ENCODE measurements at places on chromosomes 16 and 17.
A peak's percentile ranks its signal among the peaks of the same experiment; 100 is the strongest.

DNA sequence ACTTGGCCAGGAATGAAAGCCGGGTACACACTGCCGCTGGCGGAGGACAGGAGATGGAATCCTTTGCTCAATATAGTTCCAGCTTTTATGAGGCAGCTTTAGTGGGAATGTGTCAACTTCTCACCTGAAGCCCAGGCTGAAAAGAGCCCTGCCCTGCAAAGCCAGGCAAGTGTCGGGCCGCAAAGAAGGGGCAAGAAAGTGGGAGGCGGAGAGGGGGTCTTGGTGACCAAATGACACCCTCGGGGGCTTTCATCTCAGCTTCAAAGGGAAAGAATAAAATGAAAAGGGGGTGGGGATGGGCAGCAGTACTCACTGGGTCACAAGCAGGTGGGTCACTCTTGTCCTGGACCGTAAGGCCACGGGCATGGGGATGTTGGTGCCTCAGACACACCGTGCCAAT lies 62.9 kb downstream of the C16orf95 start:
- peaks cover 13% of the 10 kb centered on the region for H3K27me3 ChIP-seq
- no peaks in the 10 kb centered on the region for H3K36me3 ChIP-seq
- H3K4me1 ChIP-seq, result no peaks in the 10 kb centered on the region
- no peak for DNase-seq
- no peak overlapping the region for H3K27ac ChIP-seq
- H3K4me3 ChIP-seq, result no peak overlapping the region

DNA sequence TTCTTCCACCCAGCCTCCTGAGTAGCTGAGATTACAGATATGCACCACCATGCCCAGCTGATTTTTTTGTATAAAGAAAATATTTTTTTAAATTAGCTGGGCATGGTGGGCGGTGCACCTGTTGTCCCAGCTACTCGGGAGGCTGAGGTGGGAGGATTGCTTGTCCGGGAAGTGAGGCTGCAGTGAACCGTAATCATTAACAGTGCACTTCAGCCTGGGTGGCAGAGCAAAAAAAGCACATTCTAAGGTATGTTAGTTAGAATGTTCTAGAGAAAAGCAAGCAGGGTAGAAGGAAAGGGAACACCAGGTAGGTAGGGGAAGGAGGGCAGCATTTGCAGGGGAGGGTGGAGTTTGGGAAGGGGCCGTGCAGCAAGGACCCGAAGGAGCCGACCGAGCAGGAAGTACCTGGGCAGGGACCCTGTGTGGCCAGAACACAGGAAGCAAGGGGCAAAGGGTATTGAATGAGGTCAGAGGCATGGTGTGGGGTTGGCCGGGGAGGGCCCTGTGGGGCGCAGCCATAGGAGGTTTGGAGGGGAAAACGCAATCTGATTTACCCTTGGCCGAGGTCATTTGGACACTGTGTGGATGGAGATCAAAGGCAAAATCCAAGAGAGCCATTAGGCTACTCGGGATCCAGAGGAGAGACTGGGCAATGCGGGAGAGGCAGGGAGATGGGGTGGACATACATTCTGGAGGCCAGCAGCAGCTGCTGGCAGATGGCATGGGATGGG lies 2.3 kb downstream of the C17orf99 start:
- no peak overlapping the region for H3K4me3 ChIP-seq
- H3K27me3 ChIP-seq, result no peaks in the 10 kb centered on the region
- DNase-seq, result no peak
- H3K4me1 ChIP-seq, result peaks cover 31% of the 10 kb centered on the region
- H3K36me3 ChIP-seq, result no peaks in the 10 kb centered on the region

GRCh38 chr16:80150978-80151721 lies 389.6 kb upstream of the DYNLRB2 start:
- no peaks in the 10 kb centered on the region for H3K4me1 ChIP-seq
- peak overlapping the region; percentile 17 for H3K27ac ChIP-seq
- H3K4me3 ChIP-seq, result peak overlapping the region; percentile 25
- DNase-seq, result no peak
- H3K27me3 ChIP-seq, result no peaks in the 10 kb centered on the region
- H3K36me3 ChIP-seq, result no peaks in the 10 kb centered on the region

DNA sequence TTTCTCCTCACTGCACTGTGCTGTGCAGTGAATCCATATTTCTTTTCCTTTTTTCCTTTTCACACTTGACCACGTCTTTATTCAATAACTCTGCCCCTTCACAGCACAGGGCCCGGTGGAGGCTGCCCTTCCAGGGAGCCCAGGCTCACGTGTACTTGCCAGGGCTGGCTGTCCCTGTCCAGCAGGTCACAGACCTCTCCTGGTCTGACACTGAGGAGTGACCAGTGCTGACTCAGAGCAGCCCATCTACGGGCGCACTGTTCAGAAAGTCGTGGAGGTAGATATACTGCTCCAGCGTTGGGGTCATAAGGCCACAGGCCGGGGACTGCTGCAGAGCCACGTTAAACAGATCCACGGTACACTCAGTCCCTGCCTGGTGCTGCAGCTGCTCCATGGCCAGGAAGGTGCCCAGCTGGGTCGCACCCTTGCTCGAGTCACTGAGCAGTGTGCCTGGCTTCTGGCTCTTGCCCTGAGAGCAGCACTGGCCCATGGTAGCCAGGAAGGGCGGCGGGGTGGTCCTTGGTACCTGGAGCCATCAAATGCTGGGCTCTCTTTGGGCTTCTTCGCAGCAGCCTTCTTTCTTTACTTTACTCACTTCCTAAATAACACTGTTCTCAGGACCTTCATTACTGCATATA lies 531.7 kb downstream of the CDH13 start:
- no peak overlapping the region for H3K4me3 ChIP-seq
- no peak overlapping the region for H3K27ac ChIP-seq
- H3K36me3 ChIP-seq, result no peaks in the 10 kb centered on the region
- H3K27me3 ChIP-seq, result no peaks in the 10 kb centered on the region

GRCh38 chr17:7834542-7834956 lies 532 bp downstream of the KDM6B start:
- peaks cover 27% of the 10 kb centered on the region for H3K27me3 ChIP-seq
- peaks cover 30% of the 10 kb centered on the region for H3K4me1 ChIP-seq
- H3K4me3 ChIP-seq, result peak overlapping the region; percentile 73
- peak; percentile 81 for DNase-seq

- DNase-seq, result no peak
- H3K4me3 ChIP-seq, result no peak overlapping the region
- H3K27me3 ChIP-seq, result peaks cover 3% of the 10 kb centered on the region
Observed at GRCh38 chr17:21425736-21426135, 49.6 kb downstream of the KCNJ12 start.

DNA sequence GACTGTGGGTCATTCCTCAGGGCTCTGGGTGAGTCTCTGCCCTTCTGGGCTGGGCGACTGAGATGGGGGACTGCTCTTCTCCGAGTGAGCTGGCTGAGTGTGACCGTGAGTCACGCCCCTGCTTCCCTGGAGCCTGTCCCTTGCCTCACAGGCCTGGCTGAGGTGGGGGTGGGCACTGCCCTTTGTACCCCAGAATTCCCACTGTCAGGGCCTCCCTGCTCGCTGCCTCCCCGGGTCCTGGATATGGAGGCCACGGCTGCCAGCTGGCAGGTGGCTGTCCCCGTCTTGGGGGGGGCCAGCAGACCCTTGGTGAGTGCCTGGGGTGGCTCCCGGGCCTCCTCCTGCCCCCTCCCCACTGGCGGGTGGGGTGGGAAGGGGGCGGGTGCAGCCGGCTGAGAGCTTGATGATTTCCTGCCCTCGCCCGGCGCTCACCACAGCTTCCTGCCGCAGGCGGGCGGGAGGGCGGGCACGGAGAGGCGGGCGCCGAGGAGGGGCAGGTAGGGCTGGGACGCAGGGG lies at the start of gene LAT:
TSS of gene LAT (plus strand) at position 434 of the 517 bp plus-strand sequence. CDS start 366 bp downstream, outside the sequence.
- no peak for DNase-seq
- no peak within 1 kb of the TSS for H3K4me3 ChIP-seq
- no peaks in the 10 kb centered on the region for H3K4me1 ChIP-seq
- H3K27me3 ChIP-seq, result no peaks in the 10 kb centered on the region
- H3K27ac ChIP-seq, result no peak within 1 kb of the TSS

- peak overlapping the region; percentile 89 for H3K4me3 ChIP-seq
- peaks cover 7% of the 10 kb centered on the region for H3K4me1 ChIP-seq
- H3K27ac ChIP-seq, result peak overlapping the region; percentile 72
- H3K36me3 ChIP-seq, result peaks cover 60% of the 10 kb centered on the region
- DNase-seq, result no peak
- no peaks in the 10 kb centered on the region for H3K27me3 ChIP-seq
Observed at GRCh38 chr17:40139566-40140058, 725 bp upstream of the CASC3 start.

DNA sequence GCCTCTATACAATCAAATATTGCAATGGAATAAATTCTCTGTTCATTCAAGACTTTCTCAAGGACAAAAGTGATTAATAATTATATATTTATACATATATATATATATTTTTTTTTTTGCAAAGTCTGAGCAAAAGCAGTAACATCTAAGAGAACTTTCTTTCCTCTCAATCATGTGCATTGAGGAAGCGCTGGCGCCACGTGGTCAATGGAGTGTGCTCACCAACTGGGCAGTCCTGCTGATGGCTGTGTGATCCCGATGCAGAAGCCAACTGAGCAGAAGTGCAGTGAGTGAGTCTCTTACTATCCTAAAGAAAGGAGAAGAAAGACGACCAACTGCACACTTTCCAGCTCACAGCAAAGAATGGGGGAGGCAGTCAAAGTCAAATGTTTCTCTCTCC lies 37.2 kb upstream of the ULK2 start:
- no peak overlapping the region for H3K27ac ChIP-seq
- no peaks in the 10 kb centered on the region for H3K27me3 ChIP-seq
- no peaks in the 10 kb centered on the region for H3K4me1 ChIP-seq
- peaks cover 33% of the 10 kb centered on the region for H3K36me3 ChIP-seq

- H3K27ac ChIP-seq, result no peak overlapping the region
- H3K4me3 ChIP-seq, result no peak overlapping the region
- no peak for DNase-seq
- H3K36me3 ChIP-seq, result no peaks in the 10 kb centered on the region
- H3K4me1 ChIP-seq, result no peaks in the 10 kb centered on the region
- H3K27me3 ChIP-seq, result no peaks in the 10 kb centered on the region
Observed at GRCh38 chr16:78574571-78574970, 475.1 kb downstream of the WWOX start.

DNA sequence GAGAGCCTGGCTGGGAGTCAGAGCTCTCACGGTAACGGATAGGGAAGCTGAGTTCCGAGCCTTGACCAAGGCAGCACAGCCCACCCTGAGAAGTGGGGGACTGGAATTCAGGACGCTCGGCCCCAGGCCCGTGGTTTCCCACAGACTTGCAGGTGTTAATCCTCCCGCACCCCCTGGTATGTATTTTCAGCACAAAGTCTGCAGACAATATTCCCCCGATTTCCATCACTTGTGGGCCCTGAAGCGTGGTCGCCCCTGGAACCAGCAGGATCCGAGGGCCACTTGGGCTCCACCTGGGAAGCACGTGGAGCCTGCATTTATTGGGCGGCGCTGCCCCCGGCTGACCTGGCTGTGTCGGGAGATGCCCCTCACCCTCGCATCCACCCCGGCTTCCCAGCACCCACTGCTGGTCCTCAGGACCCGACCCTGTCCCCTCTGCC lies 60.2 kb downstream of the WSB1 start:
- H3K36me3 ChIP-seq, result peaks cover 4% of the 10 kb centered on the region
- peak overlapping the region; percentile 46 for H3K4me3 ChIP-seq
- no peaks in the 10 kb centered on the region for H3K27me3 ChIP-seq
- peak overlapping the region; percentile 18 for H3K27ac ChIP-seq
- DNase-seq, result no peak

DNA sequence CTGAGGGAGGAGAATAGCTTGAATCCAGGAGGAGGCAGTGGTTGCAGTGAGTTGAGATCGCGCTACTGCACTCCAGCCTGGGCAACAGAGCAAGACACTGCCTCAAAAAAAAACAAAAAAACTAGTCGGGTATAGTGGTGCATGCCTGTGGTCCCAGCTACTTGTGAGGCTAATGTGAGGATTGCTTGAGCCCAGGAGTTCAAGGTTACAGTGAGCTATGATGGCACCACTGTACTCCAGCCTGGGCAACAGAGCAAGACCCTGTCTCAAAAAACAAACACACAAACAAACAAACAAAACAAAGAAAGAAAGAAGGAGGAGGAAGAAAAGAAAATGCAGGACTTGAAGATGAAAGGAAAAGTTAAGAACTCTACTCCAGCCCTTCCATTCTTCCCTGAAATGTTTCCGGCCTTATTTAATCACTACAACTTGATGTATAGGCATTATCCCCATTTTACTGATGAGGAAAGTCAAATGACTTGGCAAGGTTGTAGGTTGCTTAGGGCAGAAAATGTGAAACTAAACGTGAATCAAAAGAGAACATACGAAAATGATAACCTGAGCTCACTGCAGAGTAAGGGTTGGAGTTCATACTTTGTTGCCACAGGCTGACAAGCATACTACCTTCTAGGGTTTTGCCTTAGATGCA lies 30.0 kb downstream of the PSME3IP1 start:
- H3K4me3 ChIP-seq, result no peak overlapping the region
- H3K4me1 ChIP-seq, result peaks cover 3% of the 10 kb centered on the region
- H3K36me3 ChIP-seq, result peaks cover 32% of the 10 kb centered on the region
- no peak overlapping the region for H3K27ac ChIP-seq
